ENCODE measurements at places on chromosomes 2 and 18.
A peak's percentile ranks its signal among the peaks of the same experiment; 100 is the strongest.

DNA sequence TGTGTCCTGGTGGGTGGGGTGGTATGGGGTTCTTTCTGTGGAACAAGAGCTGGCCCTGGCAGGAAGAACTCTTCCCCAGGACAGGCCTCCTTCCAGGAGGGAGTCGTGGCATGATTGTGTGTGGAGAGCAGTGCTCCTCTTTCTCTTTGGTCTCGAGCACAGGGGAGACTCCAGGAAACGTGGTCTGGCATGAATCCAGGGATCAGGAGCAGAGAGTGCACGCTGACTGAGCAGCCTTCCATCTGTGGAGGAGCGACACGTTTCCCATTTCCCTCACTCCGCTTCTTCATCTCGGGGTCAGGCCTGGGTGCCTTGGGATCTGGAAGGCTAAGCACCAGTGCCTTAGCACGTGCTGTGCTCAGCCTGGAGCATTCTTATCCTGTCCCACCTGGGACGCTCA, 132.0 kb upstream of the HDAC4 start:
- no peak for DNase-seq

- no peak for DNase-seq
Observed at GRCh38 chr2:109601783-109602182, 12.0 kb downstream of the SEPTIN10 start.

GRCh38 chr2:85854166-85854509, 34.7 kb downstream of the ST3GAL5 start:
- peak; percentile 30 for DNase-seq

DNA sequence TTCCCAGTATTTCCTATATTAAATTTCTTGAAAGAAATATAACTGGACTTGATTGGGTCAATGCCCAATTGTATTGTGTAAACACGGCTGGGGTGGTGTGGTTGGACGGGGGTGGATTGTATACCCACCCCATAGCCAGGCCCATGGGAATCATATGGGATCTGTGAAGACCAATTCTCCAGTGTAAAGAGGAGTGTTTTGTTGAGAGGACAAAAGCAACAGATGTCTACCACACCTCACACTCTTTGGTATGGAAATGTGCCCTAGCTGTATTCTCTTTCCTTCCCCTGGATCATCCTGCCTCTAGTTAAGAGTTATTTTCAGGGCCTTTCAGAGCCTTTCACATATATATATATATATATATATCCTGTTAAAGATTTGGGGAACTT, 57.5 kb upstream of the TGIF1 start:
- no peak for DNase-seq

- DNase-seq, result no peak
Observed at GRCh38 chr2:30404319-30405259, 42.5 kb upstream of the LCLAT1 start.

DNA sequence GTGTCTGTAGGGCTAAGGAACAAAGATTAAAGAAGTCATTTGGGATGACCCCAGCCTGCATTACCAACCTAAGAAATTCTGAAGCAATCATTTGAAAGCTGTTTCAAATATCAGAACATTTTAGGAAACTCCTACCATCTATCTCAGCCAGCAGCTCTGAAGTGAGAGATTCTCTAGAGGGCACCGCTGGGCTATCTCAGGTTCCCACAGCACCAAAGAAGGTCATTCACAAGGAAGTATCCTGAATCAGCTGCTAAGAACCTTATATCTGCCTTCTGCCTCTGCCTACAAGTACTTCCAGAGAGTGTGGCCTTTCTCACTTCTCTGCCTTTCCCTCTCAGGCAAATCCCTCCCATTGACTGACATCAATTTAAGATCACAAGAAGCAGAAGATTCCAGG, 13.4 kb upstream of the EVA1A start:
- DNase-seq, result no peak

- DNase-seq, result no peak
Observed at GRCh38 chr18:54924948-54925347, 34.3 kb downstream of the CCDC68 start.

- DNase-seq, result no peak
Observed at GRCh38 chr18:59159986-59160385, 20.3 kb downstream of the SEC11C start.

- no peak for DNase-seq
Observed at GRCh38 chr2:101022221-101022620, 20.1 kb downstream of the RPL31 start.

- peak; percentile 44 for DNase-seq
Observed at GRCh38 chr2:105750735-105751134, 6.0 kb downstream of the NCK2 start.

GRCh38 chr18:58057291-58057965, 13.4 kb downstream of the NEDD4L start:
- DNase-seq, result no peak

DNA sequence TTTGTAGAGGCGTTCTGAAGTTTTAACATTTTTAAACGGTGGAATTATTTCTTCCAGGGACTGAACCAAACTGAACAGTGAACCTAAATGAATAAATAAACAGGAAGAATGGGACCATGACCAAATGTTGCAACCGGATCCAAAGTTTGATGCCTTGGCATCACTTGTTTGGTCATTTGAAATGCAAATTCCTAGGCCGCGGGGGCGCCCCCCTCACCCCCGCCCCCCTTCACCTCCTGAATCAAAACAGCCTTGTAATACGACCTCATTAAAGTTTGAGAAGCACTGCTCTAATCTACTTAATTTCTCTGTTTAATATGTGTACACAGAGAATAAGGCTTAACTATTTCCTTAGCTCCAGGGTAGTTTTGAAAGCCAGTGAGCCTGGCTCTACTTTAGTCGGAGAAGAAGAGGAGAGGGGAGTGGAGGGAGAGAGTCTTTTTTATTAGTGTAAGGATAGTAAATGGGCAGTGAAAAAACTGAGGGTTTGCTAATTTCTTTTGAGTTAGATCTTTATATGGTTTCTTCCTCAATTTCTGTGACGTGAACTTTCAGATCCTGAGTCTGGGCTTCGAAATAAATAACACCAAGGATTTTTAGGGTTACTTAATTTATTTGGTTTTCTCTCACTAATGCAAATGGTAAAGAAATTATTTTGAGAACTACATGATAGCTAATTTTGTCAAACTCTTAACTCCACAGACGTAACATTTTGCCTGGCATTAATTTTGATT, 5.7 kb downstream of the C2orf80 start:
- DNase-seq, result no peak

DNA sequence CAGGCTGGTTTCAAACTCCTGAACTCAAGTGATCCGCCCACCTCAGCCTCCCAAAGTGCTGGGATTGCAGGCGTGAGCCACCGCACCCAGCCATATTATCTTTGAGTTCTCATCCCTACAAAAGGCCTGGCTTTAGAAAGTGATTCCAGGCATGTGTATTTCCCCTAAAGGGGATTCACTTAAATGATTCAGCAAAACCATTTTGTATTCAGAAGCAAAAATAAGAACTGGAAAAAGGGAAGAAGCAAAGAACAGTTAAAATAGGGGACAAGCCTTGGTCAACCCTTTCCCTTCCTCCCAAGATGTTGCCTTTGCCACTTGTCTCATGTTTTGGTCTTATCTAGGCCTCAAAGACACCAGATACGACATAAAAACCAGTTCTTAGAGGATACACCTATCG, 10.5 kb downstream of the TM4SF20 start:
- no peak for DNase-seq

GRCh38 chr2:160432633-160433032, 61.0 kb downstream of the RBMS1 start:
- peak; percentile 19 for DNase-seq

DNA sequence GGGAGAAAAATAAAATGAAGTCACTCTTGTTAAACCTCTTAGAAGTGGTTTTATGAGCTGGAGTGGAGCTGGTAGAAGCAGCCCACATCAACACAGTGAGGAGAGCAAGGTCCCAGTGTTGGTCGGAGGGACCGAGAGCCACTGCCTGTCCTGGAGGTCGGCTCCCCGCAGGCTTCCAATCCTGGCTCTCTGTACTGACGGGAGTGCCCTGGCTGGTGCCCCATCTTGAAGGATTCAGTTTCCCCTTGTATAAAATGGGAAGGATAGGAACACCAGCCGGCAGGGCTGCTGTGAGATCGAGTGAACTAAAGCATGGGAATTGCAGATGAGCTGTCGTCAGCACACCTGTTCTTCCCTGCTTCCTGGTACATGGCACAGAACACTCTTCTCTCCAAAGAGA, 104.3 kb upstream of the ID2 start:
- no peak for DNase-seq

GRCh38 chr2:157158111-157158510, 99.4 kb upstream of the GALNT5 start:
- DNase-seq, result no peak

DNA sequence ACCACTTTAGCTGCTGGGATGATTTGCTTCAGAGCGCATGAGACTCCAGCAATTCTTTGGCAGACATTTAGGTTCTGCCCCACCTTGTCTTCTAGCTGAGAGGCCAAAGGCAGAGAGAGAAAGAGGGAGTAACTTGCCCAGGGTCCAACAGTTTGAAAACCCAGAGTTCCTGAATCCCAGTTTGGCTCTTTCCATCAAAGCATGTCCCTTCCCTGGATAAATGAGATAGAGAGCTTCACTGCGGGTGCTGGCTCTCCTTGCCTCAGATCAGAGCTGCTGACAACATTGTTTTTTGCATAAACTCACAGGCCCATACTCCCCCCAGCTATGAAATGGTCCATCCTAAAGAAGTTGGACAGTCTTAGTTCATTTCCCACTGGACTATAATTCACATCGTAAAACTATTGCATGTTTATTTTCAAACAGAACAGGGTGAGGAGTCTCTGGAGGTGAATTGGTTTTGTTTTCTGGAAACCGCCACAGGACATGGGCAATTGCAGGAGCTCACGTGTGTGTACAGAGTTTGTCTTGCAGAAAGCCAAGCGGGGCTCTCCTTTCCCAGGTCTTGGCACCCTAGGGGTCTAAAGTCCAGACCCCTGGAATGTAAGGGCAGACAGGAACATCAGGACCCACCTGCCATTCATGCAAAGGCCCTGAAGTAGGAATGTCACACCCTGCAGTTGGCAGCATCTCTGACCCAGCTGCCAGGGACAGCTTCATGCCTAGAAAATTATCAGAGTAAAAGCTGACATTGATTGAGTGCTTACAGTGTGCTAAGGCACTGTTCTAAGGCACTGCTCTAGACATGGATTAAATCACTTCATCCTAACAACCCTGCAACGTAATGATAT, 25.0 kb upstream of the SLC14A2 start:
- no peak for DNase-seq

GRCh38 chr2:233084488-233084887, 24.3 kb downstream of the INPP5D start:
- peak; percentile 62 for DNase-seq

GRCh38 chr18:67893916-67894315, 377.4 kb upstream of the DSEL start:
- DNase-seq, result no peak

DNA sequence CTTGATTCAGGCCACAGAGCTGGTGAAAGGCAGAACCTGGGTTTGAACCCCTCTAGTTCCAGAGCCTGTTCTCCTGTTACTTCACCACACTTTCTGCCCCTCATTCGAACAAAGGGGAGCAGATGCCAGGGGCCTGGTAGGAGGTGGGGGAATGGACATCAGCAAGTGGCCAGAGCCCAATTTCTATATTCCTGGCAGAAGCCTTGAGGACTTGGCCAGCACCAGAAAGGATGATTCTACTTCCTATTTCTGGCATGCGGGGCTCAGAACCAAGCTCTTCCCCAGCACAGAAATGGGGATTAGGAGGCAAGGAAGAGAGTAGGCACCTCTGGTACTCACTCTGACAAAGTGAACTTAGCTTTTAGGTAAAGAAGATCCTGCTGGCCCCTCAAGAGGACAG, 49.3 kb downstream of the ADD2 start:
- DNase-seq, result no peak

GRCh38 chr2:180604077-180604476, 376.3 kb upstream of the UBE2E3 start:
- DNase-seq, result no peak

DNA sequence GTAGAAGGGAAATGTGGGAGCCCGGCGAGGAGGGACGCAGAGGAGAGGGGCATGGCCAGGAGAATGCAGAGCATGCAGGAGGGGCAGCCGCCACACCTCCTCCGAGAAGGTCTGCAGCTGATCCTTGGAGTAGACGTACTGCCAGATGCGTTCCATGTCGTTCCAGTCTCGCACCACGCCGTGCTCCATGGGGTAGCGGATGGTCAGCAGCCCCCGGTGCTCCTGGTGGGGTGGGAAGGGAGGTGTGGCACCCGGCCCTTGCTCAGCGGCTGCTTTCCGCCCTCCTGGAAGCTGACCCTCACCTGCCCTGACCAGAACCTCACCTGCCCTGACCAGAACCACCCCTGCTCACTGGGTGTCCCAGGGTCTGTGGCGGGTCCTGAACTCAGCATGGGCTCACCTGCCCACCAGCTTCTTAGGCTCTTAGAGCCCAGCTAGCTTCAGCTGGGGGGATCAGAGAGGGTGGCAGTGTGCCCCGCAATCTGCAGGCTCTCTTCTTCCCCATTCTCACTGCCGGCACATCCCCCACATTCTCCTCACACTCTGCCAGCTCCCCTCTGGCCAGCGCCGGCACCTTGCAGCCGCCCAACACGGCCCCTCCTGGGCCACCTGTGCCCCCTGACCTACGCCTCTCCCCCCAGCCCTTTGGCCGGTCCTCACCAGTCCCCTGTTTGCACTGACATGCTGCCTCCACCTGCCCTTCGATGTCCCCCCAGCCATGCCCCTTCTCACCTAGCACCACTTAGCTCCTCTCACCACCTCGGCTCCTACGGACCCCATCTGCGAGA, 4.4 kb downstream of the ACTR1B start:
- no peak for DNase-seq
